ENCODE measurements at places on chromosomes 5 and 9.

DNA sequence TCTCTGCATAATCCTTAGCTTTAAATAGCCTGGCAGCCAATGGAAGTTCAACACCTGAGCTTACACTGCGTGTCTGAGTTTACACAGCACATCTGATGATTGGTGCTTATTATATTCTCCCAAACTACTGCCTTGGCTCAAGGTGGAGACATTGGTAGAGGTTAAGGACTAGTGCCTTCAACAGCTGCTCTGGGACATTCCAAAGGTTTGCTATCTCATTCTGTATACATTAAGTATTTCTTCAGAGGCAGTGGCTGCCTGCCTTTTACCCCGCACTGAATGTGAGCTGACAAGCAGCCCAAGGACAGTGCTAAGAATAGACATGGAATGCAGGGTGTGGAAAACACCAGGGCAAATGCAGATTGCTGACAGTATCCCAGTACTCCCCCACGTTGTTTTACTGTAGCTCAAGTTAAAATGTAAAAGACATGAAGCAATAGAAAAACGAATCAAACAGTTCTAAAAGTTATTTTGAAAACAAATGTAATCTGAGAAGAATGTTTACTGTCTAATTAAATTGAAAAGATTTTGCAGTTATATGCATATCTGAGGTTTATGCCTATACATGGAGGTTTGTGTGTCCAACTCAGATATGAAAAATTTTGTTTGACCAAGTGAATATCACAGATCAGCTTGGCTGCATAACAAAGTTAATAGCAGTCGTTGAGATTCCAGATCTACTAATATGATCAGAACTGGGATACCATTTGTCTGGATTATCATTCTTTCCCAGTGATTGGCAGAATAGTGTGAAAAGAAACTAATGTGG lies 1.8 kb downstream of the HSPB3 start:
- peak; percentile 96 for DNase-seq

GRCh38 chr9:32550150-32550561 lies 2.0 kb upstream of the SMIM27 start:
- peak; percentile 60 for DNase-seq

DNA sequence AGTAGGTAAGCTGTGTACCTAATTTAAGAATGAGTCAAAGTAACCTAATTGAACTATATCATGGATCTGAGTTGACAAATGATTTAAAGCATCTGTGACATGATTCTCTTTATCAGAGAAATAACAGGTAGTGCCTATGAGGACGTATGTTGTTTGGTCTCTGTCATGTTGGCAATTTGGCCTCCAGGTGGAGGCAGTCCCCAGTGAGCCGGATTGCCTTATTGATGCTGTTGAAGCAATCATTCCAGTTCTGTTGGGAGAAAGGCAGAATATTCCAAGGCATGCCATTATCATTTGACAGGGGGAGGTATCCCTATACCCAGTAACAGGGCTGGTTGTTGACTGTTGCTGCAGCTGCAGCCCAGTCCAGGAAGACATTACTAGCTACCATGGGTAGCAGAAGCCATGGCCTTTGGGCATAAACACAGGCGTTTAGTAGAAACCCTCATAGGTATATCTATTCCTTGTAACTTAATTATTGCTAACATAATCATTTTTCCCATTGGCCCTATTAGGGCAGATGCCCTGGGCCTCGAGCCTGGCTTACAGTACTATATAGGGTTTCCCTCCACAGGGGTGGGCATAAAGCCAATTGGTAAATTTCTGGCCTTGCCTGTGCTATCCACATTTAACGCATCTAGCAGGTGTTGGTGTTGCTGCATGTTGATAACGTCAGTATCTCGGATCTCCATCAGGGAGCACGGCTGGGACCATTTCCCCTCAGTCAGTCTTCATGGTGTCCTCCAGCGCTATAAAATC lies 12.2 kb upstream of the SLC22A4 start:
- DNase-seq = no peak

DNA sequence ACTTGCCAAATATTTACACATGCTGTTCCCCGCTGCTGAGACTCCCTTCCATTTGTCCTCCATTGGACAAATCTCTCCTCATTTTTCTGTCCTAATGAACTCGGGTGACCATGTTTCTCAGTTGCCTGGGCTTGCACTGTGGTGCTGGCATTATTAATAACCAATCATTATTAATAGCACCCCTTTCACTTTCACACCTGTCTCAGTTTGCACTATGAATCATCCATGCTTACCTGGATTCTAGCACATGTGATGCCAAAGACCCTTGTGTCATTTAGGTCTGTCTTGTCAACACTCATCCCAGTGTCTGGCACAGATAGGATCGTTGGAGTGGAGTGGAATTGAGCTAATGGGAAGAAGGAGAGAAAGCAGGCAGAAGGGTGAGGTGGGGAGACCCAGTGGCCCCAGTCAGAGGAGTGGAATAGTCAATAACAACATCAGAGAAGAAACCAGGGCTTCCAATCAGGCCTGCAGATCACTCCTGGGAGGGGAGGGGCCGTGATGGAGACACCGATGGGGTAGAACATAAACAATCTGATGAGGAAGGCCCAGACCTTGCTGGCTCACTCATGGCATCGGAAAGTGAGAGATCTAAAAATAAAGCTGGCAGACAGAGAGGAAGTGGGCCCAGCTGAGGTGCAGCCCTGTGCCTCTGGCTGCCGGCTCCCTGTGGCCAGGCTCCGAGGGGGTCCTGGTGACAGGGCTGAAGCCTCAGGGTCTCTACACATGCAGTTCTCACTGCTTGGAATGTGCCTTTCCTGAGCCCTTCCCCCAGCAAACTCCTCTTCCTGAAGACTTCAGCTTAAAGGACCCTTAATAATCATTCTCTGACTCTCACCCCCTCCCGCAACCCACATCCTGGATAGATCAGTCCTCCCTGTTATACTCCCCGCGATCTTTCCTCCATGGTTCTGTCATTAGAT lies 33.5 kb upstream of the CRB2 start:
- DNase-seq = no peak

- no peak for DNase-seq
These were observed 109.1 kb upstream of the CTNND2 start for GRCh38 chr5:12013351-12013750.

GRCh38 chr5:41935544-41935943 lies 10.5 kb downstream of the FBXO4 start:
- no peak for DNase-seq

DNA sequence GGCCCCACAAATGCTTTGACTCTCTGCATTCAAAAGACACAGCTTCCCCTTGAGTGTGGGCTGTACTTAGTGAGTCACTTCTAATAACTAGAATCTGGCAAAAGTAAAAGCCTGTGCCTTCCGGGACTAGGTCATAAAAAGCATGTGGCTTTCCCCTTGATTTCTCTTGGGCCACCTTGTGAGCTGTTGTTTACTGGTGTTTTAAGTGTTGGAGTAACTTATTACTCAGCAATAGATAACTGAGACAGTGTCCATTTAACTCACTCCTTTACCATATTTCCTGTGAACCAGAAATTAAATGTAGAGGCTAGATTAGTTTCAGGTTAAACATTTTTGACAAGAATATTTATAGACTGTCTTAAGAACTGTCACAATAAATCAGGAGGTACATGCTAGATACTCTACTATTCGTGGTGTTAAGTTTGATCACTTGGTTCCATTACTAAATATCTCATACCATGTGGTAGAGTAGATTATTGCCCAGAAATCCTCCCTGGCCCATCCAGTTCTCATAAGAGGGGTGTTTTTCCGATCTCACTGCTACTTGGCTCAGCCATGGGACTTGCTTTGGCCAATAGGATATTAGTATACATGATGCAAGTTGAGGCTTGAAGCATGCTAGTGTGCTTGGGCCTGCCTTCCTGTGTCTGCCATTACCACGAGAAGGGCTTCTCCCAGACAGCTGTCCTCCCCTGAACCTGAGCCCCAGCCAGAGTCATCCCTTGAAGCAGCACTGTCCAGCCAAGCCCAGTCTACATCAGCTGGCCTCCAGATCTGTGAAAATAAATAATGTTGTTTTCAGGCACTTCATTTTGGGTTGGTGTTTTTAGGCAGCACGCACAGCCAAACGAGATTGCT lies 10.4 kb upstream of the CMBL start:
- DNase-seq = peak; percentile 29

DNA sequence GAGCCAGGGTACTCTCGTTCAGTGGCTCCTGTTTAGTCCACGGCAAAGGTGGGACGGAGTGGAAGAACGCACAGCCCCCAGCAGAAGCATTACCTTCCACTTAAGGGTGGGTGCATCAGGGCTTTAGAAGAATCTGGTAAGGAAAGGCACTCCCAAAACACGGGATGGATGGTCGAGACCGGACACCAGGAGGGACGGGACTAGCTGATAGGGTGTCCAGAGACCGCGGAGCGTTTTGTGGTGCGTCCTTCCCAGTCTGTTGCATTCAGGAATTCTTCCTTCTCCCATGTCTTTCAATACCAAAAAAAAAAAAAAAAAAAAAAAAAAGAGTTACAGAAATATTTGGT lies 545 bp upstream of the CTSV start:
- DNase-seq = peak; percentile 65

- peak; percentile 74 for DNase-seq
These were observed 32.9 kb upstream of the IFNK start for GRCh38 chr9:27491154-27491553.

GRCh38 chr5:116953251-116953930 lies 378.8 kb upstream of the SEMA6A start:
- no peak for DNase-seq

GRCh38 chr9:104820336-104820735 lies 56.4 kb downstream of the NIPSNAP3B start:
- no peak for DNase-seq

- DNase-seq = peak; percentile 77
These were observed 31.7 kb downstream of the AP3S1 start for GRCh38 chr5:115873392-115873791.

DNA sequence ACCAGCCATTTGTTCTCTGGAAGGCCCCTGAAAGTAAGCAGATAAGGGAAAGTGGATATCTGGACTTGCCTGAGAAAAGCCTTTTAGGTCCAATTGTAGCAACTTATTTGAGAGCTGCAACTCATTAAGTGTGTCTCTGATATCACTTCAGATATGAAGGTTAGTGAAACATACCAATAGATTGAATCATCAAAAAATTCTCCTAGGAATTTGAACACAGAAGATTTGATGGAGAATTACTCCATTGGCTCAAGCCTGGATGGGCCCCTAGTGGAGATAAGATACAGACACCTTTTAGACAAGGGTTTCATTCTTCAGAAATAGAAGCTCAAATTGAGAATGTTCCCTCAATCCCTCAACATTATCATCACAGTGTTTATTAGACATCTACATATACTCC lies 356.7 kb downstream of the NDUFS4 start:
- peak; percentile 62 for DNase-seq

- DNase-seq = no peak
These were observed 49.3 kb downstream of the COL15A1 start for GRCh38 chr9:98992885-98993569.

DNA sequence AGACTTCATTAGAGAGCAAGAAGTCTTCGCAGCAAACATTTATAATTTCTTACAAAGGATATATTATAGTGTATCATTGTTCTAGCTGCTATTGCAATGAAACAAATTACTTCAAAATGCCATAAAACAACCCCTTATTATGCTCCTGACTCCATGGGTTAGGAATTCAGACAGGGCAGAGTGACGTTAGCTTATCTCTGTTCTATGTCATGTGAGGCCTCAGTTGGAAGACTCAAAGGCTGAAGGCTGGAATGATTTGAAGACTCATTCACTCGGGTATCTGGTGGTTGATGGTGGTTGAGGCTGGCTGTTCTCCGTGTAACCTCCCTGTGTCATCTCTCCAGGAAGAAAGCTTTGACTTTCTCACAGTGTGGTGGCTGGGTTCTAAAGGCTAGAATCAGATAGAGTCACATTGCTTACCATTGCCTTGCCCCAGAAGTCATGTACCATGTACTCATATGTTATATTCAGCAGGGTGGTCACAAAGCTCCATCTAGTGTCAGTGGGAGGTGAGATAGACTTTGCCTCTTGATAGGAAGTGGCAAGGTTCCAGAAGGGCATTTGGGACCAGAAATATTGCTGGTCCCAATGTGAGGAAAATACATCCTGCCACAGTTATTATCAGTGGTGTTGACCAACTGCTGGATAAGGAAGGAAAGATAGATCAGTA lies 226.9 kb downstream of the TMEM38B start:
- no peak for DNase-seq

GRCh38 chr5:44987026-44987425 lies 178.3 kb downstream of the MRPS30 start:
- peak; percentile 15 for DNase-seq

DNA sequence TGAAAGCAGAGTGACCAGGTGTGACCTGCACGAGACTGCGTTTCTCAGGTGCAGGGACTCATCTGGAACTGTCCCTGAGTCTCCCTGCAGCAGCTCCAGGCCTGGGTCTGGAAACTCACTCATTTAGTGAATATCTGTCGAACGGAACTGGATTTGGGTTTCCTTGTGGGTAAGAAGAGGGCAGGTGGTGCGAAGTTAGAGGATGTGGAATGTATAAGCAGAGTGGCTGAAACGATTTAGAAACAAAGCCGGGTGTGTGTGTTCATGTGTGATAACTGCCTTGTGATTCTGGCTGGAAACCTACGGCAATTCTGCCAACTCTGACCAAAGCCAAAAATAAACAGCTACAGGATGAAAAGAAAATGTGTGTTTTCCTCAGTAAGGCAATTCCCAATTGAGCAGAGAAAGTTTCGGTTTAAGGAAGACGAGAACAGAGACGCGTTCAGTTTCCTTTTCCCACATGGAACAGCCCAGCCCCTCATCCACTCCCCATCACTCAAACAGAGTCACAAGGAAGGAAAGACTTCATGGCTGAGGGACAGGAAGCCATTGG lies 130.3 kb downstream of the NSG2 start:
- no peak for DNase-seq

GRCh38 chr5:159318448-159318847 lies 11.8 kb downstream of the IL12B start:
- no peak for DNase-seq

GRCh38 chr5:28779161-28779754 lies 1740.9 kb upstream of the CDH9 start:
- DNase-seq = peak; percentile 5

- peak; percentile 64 for DNase-seq
These were observed 35.9 kb downstream of the TGFBR1 start for GRCh38 chr9:99140685-99141314.

DNA sequence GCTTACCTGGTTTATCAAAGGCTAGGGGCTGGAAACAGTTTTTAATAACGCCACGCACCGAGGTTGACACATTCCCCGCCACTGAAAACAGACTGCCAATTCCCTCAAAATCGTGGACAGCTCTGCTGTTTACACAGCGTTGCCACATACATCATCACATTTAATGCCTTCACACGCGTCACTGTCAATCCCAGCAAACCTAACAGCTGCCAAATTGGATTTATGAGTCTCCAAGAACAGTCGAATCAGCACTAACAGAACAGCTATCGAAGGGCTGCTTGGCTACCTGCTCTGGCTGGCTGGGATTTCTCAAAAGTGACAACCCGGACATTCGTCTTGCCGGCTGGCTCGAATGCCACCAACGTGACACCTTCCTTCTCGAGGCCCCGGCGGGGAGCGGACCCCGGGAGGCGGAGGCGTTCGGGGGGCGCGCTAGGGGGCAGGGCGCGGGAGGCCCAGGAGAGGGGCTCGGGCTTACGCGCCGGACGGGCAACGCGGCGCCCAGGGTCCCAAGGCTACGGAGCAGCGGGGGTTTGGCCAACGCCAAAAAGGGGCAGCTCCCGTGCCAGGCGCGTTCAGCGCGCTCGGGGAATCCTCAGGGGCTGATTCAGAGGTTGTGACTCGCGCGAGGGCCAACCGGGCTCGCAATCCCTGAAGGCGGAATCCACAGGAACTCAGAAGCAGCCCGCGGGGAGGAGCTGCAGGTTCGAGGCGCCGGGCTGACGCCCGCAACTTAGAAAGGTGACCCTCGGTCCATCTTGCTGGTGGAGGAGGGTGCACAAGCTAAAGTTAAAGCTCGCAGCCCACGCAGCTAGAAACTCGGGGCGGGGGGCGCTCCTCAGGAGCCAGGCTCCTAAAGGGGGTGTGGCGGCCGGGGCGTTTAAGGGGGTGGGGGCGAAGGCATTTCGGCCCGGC lies 1.2 kb downstream of the CDC14B start:
- peak; percentile 74 for DNase-seq
